ENCODE measurements at places on chromosomes 1 and 21.

- DNase-seq = no peak
Measured at GRCh38 chr1:226960256-226960655, 20.2 kb downstream of the COQ8A start.

DNA sequence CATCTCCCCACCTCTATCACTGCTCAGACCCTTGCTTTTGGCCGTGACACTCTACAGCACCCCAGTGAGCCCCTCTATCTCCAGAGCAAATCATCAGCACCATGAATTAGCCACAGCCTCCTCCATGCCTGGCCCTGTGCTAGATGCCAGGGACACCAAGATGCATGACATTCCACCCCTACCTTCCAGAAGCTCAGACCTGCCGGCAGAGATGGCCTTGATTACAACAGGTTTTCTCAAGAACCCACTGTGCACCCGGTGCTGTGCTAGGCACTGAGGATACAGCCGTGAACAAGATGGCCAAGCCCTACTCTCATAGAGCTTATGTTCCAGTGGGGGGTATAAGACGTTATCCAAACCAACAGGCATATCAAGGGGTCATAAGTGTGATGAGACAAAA lies 30.6 kb downstream of the CDK18 start:
- DNase-seq = no peak

- no peak for DNase-seq
Measured at GRCh38 chr1:26768755-26769154, 19.0 kb upstream of the PIGV start.

DNA sequence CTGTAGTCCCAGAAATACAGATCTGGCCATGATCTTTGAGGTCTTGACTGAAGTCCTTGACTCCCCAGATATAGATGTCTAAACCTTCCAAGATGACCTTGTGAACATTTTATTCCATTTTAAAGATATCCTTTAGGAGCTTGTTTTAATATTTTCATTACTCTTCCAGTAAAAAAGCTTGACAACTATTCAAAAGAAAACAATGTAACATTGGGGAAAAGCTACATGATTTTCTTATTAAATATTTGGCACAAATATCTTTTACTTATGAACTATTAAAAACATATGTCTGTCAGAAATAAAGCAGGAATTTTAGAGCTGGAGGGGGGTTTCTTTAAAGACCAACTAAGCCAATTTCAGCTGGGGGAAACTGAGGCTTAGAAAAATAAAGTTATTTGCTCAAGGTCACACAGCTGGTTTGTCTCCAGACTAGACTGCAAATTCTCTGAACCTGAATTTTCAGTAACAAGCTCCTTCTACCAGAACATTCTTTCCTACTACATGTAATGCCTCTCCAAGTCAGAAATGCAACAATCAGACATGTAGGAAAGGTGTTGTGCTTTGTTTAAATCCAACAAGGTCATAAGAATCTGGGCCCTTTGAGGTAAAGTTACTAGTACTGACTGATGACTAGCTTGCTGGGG lies 67.0 kb upstream of the PTCH2 start:
- no peak for DNase-seq

DNA sequence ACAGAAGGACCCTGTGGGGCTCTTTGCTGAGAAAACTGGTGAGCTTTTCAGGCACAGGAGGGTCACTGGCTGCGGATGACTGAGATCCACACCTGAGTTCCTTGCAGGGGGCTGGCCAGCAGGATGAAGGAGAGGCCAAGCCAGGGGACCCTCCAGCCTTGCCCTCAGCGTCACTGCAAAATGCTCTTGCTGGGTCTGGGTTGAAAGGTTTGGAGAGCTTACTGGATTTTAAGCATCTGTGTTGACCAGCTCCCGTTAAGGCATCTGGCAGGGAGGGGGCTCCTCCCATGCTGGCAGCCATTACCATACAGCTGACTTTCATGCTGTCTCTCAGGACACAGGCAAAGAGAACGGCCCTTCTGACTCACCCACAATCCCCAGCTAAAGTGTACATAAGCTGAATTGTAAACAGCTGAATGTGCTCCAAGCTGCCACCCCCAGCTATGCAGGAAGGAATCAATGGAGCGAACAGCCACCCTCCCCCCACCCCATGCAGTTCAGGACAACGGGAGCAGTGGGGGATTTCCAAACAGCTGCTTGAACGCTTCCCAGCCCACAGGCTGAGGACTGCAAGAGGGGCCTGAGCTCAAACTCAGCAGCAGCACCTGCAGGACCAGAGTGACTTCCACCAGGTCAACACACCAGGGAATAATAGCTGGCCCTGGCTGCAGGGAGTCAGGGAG lies 21.3 kb upstream of the A3GALT2 start:
- no peak for DNase-seq

DNA sequence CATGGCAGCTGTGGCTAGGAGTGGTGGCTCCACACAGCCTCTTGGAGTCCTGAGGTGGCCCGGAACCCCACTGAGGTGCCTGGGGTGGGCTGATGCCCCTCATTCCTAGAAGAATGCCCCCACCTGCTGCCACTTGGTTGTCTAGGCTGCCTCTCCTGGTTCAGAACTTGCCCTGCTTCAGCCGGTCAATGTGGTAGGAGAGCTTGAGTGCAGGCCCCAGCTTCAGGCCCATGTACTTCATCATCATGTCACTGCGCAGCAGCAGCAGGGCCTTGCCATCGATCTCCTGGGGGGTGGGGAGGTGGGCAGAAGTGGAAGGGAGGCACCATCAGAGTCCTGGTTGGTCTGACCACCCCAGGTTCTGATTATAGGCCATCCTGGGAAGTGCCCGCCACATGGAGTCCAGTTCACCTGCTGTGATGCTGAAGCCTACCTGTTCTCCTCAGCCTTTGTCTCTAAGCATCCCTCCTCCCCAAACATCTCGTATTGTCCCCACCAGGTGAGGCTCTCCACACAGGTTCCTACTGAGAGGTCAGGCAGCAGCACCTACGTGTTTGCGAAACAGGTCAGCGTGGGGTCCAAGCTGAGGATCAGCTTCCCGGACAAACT lies 6.6 kb upstream of the SLFNL1 start:
- no peak for DNase-seq

DNA sequence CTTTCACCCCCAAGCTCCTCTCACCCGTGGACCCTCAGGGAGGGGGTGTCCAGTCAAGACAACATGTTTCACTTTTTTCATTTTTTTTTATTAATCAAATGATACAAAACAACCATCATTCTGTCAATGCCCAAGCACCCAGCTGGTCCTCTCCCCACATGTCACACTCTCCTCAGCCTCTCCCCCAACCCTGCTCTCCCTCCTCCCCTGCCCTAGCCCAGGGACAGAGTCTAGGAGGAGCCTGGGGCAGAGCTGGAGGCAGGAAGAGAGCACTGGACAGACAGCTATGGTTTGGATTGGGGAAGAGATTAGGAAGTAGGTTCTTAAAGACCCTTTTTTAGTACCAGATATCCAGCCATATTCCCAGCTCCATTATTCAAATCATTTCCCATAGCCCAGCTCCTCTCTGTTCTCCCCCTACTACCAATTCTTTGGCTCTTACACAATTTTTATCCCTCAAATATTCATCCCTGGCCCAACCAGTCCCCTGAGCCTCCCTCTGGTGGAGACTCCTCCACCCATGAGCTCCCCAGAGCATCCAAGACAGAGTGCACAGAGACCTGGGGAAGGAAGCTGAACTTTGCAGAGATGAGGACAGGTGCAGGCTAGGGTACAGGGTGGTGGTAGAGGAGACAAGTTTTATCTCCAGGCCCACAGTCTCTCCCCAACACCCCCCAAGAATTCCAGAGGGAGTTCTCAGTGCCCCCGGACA lies 1.4 kb upstream of the S100A16 start:
- no peak for DNase-seq

- DNase-seq = no peak
Measured at GRCh38 chr1:182968151-182968741, 15.3 kb upstream of the SHCBP1L start.

- DNase-seq = no peak
Measured at GRCh38 chr1:226181996-226182714, 4.4 kb downstream of the ACBD3 start.

DNA sequence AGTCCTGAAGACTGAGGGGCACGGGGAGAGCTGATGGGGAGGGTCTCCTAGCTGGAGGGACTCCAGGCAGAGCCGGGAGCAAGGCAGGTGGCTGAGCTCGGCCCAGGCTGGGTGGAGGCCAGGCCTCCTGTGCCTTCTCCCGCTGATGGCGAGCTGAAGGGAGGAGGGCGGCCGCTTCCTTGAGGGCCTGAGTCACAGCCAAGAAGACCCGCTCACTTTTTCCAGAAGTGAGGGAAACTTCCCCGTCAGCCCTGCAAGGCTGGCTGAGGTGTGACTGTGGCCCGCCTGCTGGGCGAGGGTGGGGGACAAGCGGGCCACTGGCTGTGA lies 1.7 kb upstream of the VWA1 start:
- peak; percentile 57 for DNase-seq

DNA sequence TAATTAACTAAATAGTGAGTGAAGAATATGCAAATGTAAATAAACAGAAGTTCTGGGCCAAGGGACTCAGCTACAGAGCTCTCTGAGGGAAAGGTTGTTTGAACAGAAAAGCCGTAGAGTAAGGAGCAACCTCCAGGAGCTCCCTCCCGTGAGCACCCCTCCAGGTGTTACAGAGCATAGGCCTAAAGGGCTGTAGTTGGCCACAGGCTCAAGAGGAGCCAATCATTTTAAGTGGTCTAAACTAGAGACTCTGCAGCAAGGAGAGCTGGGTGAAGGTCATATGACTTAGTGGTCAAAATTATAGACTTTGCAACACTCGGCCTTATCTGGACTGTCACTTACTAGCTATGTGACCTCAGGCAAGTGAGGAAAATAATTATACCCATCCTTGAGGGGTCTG lies 19.1 kb upstream of the RXRG start:
- no peak for DNase-seq

DNA sequence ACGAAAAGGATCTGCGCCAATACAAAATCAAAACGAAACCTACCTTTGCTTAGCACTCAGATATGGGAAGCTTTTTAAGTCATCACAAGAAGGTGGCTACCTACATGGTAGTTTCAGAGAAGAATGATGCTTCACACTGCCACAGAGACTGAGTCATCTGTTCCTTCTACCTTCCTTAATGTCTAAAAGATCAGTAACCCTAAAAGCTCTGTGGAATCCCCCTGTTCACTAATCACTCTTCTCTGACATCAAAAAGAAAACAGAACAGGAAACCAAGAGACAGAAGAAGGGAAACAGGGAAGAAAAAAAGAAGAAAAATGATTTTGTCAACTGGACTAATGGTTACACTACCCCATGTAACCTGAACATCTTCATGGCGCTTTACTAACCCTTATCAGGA lies 177.2 kb downstream of the SMYD3 start:
- DNase-seq = no peak

DNA sequence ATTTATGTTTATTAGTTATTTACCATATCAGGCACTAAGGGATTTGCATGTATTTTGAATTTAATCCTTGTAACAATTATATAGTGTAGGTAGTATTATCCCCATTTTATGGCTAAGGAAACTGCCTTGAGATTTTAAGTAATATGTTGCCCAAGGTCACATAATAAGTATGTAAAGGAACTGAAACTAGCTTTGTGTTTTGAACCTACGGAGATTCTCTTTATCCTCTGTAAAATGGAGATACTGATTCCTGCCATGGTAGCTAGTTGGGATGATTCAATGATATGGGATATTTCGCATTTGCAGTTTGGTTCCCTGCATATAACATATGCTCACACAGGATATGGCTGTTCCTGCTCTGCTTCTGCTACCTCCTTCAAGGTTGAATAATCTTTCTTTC lies 144.3 kb downstream of the ST6GALNAC3 start:
- no peak for DNase-seq

GRCh38 chr1:192488058-192488457 lies 87.5 kb upstream of the RGS1 start:
- DNase-seq = no peak
